ENCODE measurements at places on chromosomes 16 and 17. TPM values are rescaled to one million over a fixed set of nuclear protein-coding genes. Genes with fewer than 3 reads are reported as not detected.
A peak's percentile ranks its signal among the peaks of the same experiment; 100 is the strongest.

GRCh38 chr16:66203476-66203875, 163.0 kb upstream of the CDH5 start:
- DNase-seq = no peak

DNA sequence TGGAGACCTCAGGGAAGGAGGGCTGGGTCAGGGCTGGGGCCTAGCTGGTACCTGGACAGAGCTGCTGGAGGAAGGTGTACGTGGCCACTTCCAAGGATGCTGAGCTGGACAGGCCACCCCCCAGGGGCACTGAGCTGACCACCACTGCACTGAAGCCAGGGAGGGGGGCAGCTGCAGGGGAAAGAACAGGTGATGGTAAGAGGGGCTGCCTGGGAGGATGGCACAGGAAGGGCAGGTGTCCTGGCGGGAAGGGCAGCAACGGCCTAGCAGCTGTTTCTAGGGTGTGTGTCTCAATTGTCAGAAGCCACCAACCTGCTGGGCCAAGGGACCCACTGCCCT, 1.8 kb downstream of the GALK1 start:
- DNase-seq = no peak

DNA sequence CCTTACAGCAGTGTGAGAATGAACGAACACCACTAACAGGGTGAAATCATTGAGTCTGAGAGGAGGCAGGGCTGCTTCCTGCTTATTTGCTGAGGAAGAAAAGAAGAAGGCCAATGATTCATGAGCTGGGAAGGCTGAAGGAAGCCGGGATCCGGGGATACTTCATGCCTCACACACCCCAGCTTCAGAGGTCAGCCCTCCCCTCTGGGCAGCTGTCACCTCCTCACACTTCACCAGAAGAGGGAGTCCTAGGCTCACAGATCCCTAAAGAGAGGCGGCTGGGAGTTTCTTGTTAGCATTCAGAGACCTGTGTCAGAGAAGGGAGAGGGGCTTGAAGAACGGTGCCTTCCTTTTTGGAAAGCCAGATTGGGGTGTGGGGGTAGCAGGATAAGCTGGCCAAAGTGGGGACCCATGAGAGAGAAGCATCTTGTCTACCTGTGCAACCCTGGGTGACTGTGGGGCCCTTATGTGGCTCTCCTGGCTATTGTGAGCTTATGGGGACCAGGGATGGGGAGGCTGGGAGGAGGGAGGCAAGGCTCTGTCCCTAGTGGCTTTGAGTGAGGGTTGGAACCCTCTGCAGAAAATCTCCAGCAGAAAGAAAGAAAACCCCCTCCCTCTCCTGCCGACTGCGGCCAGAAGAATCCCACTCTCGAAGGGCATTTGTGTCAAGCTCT, 94.6 kb downstream of the RGS9 start:
- peak; percentile 42 for DNase-seq

The PLD2 gene
- 16.7 TPM for total RNA-seq

GRCh38 chr17:2853283-2854142, 57.3 kb downstream of the RAP1GAP2 start:
- DNase-seq = peak; percentile 21

GRCh38 chr16:7597677-7598076, 265.0 kb downstream of the RBFOX1 start:
- no peak for DNase-seq

DNA sequence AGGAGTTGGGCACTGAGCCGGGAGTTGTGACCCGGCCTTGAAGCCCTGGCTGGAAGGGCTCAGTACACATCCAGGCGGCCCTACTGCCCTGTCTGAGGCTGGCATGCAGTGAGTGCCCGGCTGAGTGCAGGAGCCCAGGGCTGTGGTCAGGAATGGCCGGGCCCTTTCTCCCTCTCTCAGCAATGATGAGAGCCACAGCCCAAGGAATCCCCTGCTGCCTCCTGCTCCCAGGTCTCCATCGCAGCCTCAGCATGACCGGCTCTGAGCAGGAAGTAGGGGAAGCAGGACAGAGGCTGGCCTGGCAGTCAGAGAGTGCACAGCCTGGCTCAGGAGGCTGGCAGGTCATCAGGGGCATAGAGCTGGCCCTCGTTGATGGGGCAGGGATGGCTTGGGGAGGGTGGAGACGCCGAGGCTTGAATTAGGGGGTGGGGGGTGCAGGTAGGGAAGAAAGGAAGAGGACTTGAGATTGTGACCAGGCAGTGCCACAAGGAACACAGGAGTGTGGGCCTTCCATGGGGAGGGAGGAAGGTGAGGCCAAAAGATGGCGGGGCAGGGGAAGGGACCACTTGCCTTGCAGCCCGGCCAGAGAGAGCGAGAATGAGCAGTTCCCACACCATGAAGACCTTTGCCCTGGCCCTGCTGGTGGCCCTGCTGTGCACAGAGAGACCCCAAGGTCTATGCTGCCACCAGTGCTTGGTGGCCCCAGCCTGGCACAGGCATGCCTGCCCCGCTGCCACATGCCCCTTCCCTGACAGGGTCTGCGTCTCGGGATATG, 32.1 kb upstream of the KRT17 start:
- no peak for DNase-seq

The STXBP4 gene
- 5.1 TPM for total RNA-seq

The DHRS7B gene
- total RNA-seq = 23.6 TPM

The TRIM16 gene
- 16.7 TPM for total RNA-seq

The ALDOA gene
- 1,718 TPM for total RNA-seq

The CDH13 gene
- total RNA-seq = not detected

GRCh38 chr16:17293813-17294558, 176.8 kb downstream of the XYLT1 start:
- no peak for DNase-seq

DNA sequence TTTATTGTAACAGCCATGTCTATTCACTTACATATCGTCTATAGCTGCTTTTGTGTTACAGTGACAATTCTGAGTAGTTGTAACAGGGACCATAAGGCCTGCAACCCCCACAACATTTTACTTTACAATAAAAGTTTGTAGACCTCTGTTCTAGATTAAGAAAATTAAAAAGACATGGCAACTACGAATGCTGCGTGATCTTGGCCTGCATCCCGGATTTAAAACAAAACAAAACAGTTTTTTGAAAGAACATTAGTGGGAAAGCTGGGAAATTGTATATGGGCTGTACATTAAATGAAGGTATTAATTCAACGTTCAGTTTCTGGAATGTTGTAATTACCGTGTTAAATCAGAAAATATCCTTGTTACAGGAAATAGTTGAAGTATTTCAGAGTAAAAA, 64.1 kb downstream of the RMI2 start:
- DNase-seq = no peak

- DNase-seq = no peak
Observed at GRCh38 chr16:48099455-48099854, 56.3 kb downstream of the ABCC12 start.

The TBC1D26 gene
- total RNA-seq = not detected

The TPSG1 gene
- not detected for total RNA-seq

DNA sequence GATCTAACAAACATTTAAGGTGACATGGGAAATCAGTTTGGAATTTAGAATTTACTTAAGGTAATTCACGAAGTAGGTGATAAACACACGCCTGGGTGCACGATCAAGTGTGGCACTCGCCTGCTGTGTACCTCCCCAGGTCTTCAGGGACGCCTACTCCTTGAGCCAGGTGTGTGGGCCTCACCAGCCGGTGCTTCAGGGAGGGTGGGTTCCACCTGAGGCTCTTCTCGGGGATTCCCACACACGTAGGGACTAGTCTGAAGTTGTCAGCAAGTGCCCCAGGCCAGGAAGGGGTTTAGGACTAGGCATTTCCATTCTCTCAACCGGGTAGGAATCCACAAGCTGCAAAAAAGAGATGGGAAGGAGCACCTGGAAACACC, 9.8 kb upstream of the NAT9 start:
- DNase-seq = no peak

- no peak for DNase-seq
Observed at GRCh38 chr17:41186872-41187271, 2.2 kb upstream of the KRTAP4-1 start.

All from activated T-helper 1 cell treated with anti-CD3 and anti-CD28 coated beads, Interleukin-12 subunit alpha, Interleukin-12 subunit beta, Interleukin-2, Interleukin-4 antibody, amounts not matched to agents 30 ng/mL and 10 ng/mL and 1 ng/mL, durations not matched to agents 14 hours and 24 hours and 36 hours (primary cell).